ENCODE measurements at places on chromosomes 2 and 18. TPM values are rescaled to one million over a fixed set of nuclear protein-coding genes. Genes with fewer than 3 reads are reported as not detected.

MPP4 gene
- 140 TPM for total RNA-seq

HOXD11 gene
- not detected for total RNA-seq

PMS1 gene
- total RNA-seq: 27.9 TPM

CENPA gene
- total RNA-seq: 22.1 TPM

IL1R2 gene
- 0.26 TPM for total RNA-seq

RASGRP3 gene
- 9.4 TPM for total RNA-seq

DOK6 gene
- total RNA-seq: not detected

CHRND gene
- total RNA-seq: 7.1 TPM

LYG2 gene
- not detected for total RNA-seq

MYO1B gene
- total RNA-seq: 108 TPM

MOGAT1 gene
- total RNA-seq: not detected

PLEKHB2 gene
- 134 TPM for total RNA-seq

NEU2 gene
- total RNA-seq: not detected

BMP10 gene
- not detected for total RNA-seq

HSPE1 gene
- total RNA-seq: 212 TPM

ZCCHC2 gene
- 1.7 TPM for total RNA-seq

DLGAP1 gene
- 0.06 TPM for total RNA-seq

CCDC102B gene
- total RNA-seq: 9.7 TPM

BOLL gene
- not detected for total RNA-seq

NAT8 gene
- not detected for total RNA-seq

GPR75 gene
- 0.92 TPM for total RNA-seq

CTIF gene
- total RNA-seq: 15.8 TPM

MC4R gene
- not detected for total RNA-seq

CD28 gene
- 0.52 TPM for total RNA-seq

LOXHD1 gene
- total RNA-seq: not detected

ZEB2 gene
- total RNA-seq: 52.9 TPM

TUBB8B gene
- not detected for total RNA-seq

PRR30 gene
- not detected for total RNA-seq

OR6B2 gene
- not detected for total RNA-seq

SLC30A3 gene
- total RNA-seq: not detected

COL6A3 gene
- 9.2 TPM for total RNA-seq

MSGN1 gene
- not detected for total RNA-seq

CTDSP1 gene
- total RNA-seq: 69.7 TPM

ALKAL2 gene
- not detected for total RNA-seq

DSC3 gene
- not detected for total RNA-seq

IL1RL2 gene
- total RNA-seq: 1.2 TPM

NGEF gene
- total RNA-seq: 0.26 TPM

SEPTIN2 gene
- total RNA-seq: 350 TPM

ZNF521 gene
- 10.6 TPM for total RNA-seq

DSG4 gene
- total RNA-seq: not detected

SH3BP4 gene
- total RNA-seq: 53.3 TPM
